ENCODE measurements at places on chromosomes 16 and 17.
A peak's percentile ranks its signal among the peaks of the same experiment; 100 is the strongest.

DNA sequence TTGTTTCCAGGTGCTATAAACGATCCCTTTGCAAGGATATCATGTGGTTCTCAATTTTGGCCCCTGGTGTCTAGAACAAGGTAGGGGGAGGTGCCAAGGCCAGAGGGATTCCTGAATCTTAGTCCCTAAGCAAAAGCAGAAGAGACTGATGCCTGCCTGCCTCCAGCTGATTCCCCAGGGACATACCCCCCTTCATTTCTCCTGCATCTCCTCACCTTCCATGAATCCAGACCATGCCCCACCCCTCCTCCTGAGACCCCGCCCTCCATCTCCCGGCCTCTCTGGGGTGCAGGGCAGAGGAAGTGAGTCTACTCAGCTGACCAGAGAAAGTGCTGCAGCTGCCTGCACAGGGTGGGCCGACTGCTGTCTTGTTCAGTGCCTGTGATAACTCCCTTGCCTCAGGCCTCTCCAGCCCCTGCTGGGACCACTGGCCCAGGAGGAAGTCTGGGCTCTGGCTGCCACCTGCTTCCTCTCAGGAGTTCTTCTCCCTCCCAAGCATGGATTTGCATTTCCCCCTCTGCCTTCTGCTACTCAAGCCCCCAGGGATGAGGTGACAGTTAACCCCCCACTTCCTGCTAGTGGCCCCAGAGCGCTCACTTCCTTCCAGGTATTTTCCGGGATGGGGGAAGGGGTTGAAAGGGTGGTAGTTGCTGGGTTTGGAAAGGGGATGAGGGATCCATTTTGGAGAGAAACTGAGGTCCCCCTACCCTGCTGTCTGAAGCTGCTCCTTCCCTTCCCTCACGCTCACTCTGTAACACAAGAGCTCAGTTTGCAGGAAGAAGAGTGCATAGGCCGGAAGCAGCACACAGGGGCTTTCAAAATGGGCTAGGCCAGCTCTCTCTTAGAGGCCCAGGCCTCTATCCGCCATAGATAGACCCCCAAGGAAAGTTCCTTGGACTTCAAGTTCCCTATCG is 10.5 kb upstream of the TSPOAP1 start:
- DNase-seq: peak; percentile 41

DNA sequence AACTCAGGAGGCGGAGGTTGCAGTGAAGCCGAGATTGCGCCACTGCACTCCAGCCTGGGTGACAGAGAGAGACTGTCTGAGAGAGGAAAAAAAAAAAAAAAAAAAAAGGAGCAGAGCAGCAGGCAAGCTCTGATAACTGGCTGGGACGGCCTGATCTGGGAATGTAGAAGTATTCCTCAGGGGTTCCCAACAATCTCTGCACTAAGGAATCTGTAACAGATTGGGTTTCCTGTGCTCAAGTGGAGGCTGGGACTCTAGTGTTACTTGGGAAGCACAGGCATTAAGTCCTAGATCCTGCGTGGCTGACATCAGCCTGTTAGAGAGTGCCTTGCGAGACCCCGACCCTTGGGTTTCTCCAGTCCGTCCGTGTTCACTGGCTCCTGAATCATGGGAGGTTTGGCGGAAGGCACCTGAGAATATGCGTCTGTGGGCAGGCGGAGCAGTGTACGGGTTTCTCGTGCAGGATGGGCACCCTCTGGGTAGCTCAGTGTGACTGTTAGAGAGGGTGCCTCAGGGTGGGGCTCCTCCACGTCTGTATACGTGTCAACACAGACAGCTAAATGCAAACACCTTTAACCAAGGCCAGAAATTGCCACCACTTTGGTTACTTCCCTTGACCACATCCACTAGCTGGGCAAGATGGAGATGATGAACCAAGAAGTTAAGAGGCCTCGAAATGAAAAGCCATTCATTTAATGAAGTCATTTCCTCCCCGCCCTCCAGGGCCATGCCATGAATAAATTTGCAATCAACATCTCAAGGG is 174.9 kb upstream of the RPL38 start:
- no peak for DNase-seq

DNA sequence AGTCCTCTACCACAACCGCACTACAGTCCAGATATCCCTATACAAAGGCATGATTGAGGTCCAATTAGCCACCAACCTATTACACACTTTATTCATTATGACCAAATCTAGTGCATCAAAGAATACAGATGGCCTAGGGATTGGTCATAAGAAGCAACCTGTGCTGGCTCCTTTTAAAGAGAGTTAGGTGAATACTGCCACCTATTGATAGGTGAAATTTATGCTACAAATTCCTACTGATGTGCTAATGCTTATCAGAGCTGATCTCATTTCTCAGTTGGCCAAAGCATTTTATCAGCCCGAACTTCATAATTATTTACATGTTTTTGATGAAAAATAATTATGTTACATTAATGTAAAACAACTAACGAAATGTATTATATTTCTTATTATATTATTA is 166.3 kb downstream of the ANKFN1 start:
- no peak for DNase-seq

DNA sequence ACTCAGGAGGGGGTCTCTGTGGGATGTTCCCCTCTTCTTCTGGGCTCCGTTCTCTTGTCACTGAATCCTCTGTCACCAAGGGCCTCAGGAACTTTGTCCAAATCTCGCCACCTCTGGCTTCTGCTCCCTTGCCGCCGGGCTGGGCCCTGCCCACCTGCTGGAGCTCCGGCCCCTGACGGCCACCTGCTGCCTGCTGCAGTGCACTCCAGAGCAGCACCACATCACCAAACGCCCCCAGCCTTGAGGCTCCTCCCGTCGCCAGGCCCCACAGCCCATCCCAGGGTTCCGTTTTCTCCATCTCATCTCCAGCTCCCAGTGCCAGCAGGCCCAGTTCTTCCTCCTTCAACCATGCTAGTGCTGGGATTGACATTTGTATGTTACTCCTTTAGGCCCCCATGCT is 43.6 kb downstream of the FOXL1 start:
- DNase-seq: no peak

- DNase-seq: peak; percentile 87
These were observed 10.1 kb downstream of the DNAH9 start for GRCh38 chr17:11608396-11608795.
